ENCODE measurements at places on chromosomes 11 and 22.

GRCh38 chr11:117822074-117823033, 2.2 kb downstream of the FXYD2 start:
- DNase-seq: no peak

GRCh38 chr11:121892131-121892681, 223.8 kb downstream of the BLID start:
- DNase-seq: peak; percentile 82

- no peak for DNase-seq
These were observed 19.3 kb downstream of the STARD10 start for GRCh38 chr11:72774499-72774898.

DNA sequence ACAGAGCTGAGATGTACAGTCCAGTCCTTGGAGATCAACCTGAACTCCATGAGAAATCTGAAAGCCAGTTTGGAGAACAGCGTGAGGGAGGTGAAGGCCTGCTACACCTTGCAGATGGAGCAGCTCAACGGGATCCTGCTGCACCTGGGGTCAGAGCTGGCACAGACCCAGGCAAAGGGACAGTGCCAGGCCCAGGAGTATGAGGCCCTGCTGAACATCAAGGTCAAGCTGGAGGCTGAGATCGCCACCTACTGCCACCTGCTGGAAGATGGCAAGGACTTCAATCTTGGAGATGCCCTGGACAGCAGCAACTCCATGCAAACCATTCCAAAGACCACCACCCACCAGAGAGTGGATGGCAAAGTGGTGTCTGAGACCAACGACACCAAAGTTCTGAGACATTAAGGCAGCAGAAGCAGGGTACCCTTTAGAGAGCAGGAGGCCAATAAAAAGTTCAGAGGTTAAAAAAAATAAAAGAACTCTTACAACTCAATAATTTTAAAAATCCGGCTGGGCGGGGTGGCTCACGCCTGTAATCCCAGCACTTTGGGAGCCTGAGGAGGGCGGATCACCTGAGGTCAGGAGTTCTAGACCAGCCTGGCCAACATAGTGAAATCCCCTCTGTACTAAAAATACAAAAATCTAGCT, 69.9 kb upstream of the RTL6 start:
- DNase-seq: no peak

DNA sequence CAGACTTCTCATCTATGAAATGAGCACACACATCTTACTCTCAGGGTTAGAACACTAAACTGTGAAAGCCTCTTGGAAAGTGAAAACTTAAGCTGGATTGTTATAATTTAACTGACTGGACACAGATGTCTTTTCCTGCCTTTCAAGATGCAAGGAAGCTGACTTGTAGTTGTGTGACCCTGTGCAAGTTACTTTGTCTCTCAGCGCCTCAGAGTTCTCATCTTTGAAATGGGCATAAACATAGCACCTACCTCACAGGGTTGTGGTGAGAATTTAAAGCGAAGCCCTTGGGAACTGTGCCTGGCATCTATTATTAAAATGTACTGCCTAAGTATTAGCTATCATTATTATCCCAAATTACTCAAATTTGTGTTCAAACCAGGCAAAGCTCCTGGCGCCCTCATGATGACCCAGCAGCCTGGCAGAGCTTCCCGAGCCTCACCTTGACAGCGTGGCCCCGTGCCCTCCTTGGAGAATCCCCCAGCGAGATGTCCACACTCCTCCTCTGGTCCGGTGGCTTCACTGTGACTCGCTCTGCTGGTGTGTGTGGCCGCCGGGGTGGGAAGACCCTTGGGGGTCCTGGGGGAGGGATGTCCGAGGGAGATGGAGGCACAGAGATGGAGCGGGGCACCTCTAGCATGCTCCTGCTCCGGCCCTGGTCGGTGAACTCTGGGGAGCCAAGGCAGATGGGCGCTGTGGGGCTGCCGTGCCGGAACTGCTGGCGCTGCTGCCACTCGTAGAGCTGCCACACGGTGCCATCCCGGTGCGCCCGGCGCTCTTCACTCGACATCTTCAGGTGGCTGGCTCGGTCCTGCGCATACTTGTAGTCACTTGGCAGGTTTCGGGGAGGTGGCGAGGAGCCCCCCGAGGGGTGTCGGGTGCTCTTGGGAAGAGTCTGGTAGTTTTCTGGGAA, 78.2 kb downstream of the C11orf58 start:
- no peak for DNase-seq

- DNase-seq: no peak
These were observed 72.1 kb downstream of the C22orf31 start for GRCh38 chr22:28989484-28989883.

GRCh38 chr11:134819041-134819440, 407.0 kb upstream of the B3GAT1 start:
- DNase-seq: no peak

GRCh38 chr11:109864151-109864661, 229.0 kb upstream of the ZC3H12C start:
- DNase-seq: no peak

DNA sequence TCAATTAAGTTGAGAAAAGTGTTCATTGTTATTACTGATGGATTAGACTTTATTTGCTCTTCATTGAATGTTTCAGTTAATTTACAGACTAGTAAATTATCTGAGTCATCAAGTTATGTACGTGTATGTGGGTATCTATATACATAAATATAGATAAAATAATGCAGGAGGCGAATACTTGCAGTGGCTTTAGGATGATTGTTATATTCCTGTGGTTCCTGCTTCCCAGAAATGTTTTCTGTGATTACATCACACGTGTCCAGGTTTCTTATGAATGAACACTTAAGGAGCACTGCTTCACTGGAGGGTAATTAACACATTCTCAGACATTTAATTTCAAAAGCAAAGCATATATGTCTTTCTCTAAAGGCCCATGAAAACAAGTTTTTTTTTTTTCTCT, 28.4 kb downstream of the YAP1 start:
- no peak for DNase-seq

GRCh38 chr22:28819253-28820096, 19.1 kb upstream of the XBP1 start:
- DNase-seq: no peak

DNA sequence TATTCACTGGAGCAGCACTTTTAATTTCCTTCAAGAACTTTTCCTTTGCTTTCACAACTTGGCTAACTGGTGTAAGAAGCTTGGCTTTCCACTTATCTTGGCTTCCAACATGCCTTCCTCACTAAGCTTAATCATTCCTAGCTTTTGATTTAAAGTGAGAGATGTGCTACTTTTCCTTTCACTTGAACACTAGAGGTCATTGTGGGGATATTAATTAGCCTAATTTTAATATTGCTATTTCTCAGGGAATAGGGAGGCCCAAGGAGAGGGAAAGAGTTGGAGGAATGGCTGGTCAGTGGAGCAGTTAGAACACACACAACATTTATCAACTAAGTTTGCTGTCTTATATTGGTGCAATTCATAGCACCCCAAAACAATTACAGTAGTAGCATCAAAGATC, 24.6 kb upstream of the CCDC90B start:
- DNase-seq: no peak

DNA sequence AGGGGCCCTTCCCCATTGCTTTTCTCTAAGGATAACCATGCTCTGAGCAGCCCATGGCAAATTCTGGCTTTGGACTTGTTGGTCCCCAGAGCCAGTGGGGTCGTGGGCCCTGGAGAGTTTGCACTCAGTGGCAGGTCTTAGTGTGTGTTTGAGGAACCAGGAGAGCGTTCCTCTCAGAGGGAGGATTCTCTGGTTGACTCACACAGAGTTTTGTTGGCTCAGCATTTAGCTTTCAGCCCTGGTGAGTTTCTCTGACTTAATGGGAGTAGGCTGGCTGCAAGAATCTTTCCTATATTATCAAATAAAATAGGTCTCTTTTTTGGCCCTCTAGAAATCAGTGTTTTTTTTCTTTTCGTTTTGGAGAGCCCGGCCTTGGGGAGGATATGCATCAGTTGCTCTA, 20.9 kb downstream of the ST14 start:
- no peak for DNase-seq

DNA sequence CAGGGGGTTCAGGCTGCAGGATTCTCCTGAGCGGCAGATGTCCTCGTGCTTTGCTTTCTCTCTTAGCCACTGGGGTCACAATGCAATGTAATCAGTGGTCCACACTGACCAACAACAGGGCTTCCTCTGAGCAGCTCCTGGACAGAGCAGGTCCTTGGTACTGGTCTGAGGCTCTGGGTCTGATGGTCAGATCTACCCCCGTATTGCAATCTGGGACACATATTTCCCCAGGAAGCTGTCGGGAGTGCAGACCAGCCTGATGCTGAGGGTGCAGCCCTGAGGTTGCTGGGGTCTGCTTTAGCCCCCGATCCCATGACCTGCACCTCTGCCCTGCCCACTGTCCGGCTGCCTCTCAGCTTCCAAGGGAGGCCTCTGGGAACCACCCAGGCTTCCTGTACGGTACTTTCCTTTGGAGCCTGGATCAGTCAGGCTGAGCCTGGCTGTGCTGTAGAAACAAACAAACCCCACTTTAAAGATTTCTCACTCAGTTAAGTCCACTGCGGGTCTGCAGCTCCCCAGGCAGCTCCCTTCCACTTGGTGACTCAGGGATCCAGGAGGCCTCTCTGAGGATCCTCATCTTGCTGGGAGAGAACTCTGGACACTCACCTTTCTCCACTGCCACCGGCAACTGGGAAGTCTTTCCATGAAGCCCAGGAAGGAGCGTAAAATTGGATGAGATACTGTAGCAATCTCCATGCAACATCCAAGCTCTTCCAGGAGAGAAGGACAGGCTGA, 1046.6 kb downstream of the TBC1D22A start:
- DNase-seq: peak; percentile 5

- DNase-seq: no peak
These were observed 76.4 kb downstream of the GGTLC2 start for GRCh38 chr22:22720724-22721261.

- no peak for DNase-seq
These were observed 22.7 kb upstream of the GRAMD1B start for GRCh38 chr11:123407130-123407995.

- DNase-seq: no peak
These were observed 53.0 kb downstream of the DNAJC24 start for GRCh38 chr11:31422703-31423102.

DNA sequence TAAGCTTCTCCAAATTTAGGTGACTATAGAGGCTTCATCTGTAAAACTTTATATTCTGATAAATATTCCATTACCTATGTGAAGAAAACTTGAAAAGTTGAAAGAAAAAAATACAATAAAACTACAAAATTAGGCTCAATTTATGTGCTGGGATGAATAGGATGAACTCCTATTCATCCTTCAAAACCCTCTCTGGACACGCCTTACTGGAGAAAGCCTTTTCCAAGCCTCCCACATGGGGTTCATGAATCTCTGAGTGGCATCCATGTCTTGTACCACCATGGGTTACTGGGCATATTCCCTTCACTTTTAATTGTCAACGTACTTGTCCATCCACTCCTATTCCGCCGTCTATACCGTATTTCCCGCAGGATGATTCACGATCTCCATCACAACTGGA, 55.7 kb downstream of the MN1 start:
- DNase-seq: no peak

DNA sequence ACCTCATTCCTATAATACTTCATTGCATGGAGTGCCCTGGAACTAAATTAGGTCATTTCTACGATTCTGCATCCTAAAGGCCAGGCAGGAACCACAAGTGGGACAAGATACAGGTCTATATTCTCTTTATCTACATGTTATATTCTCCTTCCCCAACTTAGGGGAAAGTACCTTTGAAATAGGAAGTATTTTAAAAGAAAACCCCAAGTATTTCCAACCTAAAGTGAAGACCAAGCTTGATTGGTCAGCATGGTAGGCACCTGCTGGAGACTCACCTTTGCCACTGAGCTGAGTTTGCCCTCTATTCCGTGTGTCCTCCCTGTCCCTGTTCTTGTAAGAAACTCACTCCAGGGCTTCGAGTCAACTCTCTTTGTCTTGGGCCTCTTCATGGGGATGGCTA, 11.2 kb upstream of the LYVE1 start:
- no peak for DNase-seq

GRCh38 chr11:72863916-72864315, 49.7 kb downstream of the ATG16L2 start:
- DNase-seq: no peak

DNA sequence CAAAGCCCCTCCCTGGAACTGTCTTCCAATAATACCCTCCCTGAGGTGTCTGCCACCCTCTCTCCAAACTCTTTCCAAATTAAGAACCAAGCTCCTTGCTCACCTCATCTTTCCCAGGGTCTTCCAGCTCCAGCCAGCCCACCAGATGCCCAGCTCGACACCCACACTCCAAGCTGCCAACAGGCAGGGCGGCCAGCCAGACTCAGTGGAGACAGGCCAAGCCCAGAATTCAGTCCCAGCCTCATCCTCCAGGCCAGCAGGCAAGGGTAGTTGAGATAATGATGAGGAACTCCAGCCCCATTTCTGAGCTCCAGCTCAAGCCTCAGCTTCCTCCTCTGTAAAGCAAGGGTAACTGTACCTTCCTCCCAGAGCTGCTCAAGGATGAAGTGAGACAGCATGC, 132.9 kb downstream of the CHST1 start:
- DNase-seq: no peak

GRCh38 chr11:64367931-64368672, 9.1 kb downstream of the RPS6KA4 start:
- DNase-seq: no peak

DNA sequence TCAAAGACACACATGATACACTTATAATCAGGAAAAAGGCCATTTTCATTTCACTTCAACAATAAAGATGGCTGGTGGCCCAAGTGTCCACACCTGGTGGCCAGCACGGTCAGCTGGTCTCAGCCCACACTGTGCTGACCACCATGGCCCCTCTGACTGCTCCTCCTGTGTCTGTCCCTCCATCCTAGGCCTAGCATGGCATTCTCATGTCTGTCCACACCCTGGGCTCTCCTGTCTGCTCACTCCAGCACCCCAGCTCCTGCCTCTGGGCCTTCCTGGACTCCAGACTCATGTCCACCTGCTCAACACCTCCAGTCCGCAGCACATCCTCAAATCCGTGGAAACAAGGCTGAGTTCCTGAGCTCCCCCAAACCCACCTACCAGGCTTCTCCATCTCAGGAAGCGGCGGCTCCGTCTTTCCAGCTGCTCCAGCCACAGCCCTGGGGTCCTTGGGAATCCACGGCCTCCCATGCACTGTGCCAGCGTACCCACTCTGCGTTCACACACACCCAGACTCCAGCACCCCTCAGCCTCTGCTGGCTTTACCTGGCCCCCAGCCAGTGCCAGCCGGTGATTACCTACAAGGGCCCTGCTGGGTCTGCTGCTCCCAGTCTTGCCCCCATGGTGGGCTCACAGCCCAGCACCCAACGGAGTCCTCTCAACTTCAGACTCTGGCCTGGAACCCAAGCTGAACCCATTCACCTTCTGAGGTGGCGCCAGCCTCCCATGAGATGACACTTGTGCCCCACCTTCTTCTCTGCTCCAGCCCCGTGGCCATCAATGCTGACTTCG, 13.9 kb downstream of the SIRT3 start:
- no peak for DNase-seq
